Peyer's patch (tissue), 4 donors: ENCODE measurements at places on chromosomes 16 and 17. TPM values are rescaled to one million over a fixed set of nuclear protein-coding genes. Genes with fewer than 3 reads are reported as not detected.

GRCh38 chr16:28975158-28975599 is 601 bp downstream of the SPNS1 start:
- no peak for DNase-seq
- H3K36me3 ChIP-seq: no peaks in the 10 kb centered on the region
- H3K4me1 ChIP-seq: no peaks in the 10 kb centered on the region
- peak overlapping the region; percentile 67 for H3K27ac ChIP-seq
- H3K27me3 ChIP-seq: no peaks in the 10 kb centered on the region

The PPP1R27 gene
- total RNA-seq: not detected

DNA sequence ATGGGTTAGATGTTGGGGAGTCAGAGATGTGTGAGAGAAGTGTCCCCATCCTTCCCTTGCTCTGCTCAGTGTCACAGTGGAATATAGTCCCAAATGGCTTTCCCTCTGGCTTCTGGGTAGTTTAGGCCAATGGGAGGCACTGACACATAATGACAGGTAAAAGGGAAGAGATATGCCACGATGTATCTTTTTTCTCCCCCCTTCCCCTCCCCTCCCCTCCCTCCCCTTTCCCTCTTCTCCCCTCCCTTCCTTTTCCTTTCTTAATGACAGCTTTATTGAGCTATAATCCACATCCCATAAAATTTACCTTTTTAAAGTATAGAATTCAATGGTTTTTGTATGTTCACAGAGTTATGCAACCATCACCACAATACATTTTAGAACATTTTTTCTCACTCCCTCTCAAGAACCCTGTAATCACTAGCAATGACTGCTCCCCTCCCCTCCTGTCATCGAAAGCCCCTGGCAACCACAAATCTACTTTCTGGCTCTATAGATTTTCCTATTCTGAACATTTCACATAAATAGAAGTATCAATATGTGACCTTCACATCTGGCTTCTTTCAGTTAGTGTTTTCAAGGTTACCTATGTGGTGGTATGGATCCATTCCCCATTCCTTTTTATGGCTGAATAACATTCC is 617 bp upstream of the CCR7 start:
- H3K36me3 ChIP-seq: no peaks in the 10 kb centered on the region
- no peaks in the 10 kb centered on the region for H3K27me3 ChIP-seq
- no peak overlapping the region for H3K4me3 ChIP-seq
- peaks cover 13% of the 10 kb centered on the region for H3K4me1 ChIP-seq
- no peak overlapping the region for H3K27ac ChIP-seq
- DNase-seq: no peak

The PIMREG gene
- 9.8 TPM for total RNA-seq

DNA sequence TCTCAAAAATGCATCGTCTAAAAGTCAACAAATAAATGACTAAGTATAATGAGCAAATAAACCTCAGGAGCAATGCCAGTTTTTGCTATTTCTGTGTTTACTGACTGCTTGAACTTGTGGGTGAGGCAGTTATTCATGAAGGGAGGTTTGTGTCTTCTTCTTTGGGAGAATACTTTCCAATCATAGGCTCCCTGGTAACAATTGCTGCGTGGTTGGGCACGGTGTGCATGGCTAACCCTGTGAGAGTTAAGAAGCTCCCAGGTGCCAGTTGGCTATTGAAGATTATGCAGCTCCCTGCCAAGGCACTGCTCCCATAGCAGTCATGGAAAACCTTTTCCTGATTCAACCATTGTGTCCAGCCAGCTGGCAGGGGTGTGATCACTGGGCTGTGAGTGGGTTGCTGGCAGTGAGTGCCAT is 775.9 kb upstream of the GOT2 start:
- H3K4me3 ChIP-seq: no peak overlapping the region
- no peak overlapping the region for H3K27ac ChIP-seq
- H3K36me3 ChIP-seq: no peaks in the 10 kb centered on the region
- H3K4me1 ChIP-seq: no peaks in the 10 kb centered on the region
- DNase-seq: no peak

DNA sequence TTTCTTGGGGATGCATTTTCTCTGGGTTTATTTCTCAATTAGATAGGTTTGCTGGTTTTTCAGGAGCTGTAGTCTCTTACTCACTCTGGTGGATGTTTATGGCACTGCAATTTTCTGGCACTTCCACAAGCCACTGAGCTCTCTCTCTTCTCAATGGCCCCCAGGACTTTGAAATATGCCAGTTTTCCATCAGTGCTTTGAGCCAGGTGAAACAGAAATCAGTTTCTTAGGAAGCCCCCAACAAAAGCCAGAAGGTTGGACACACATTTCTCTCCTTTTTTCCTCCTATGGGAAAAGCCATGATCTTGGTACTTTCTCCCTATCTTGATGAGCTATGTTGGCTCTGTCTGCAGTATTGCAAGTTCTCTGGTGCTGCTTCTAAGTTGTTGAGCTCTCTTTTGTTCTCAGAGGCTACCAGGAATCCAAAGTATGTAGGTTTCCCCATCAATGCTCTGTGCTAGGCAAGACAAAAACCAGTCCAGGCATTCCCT is 90.7 kb upstream of the SMIM36 start:
- no peak overlapping the region for H3K4me3 ChIP-seq
- no peak overlapping the region for H3K27ac ChIP-seq
- no peaks in the 10 kb centered on the region for H3K27me3 ChIP-seq
- DNase-seq: no peak
- H3K36me3 ChIP-seq: no peaks in the 10 kb centered on the region
- H3K4me1 ChIP-seq: no peaks in the 10 kb centered on the region

GRCh38 chr17:76241691-76242255 is 1.5 kb upstream of the RNF157 start:
- DNase-seq: no peak
- H3K4me3 ChIP-seq: no peak overlapping the region
- H3K27me3 ChIP-seq: no peaks in the 10 kb centered on the region
- no peak overlapping the region for H3K27ac ChIP-seq

- peaks cover 22% of the 10 kb centered on the region for H3K36me3 ChIP-seq
- H3K4me3 ChIP-seq: peak overlapping the region; percentile 52
- peak overlapping the region; percentile 23 for H3K27ac ChIP-seq
- peak; percentile 89 for DNase-seq
- H3K27me3 ChIP-seq: peaks cover 18% of the 10 kb centered on the region
Measured at GRCh38 chr17:64780096-64781013, 118.2 kb upstream of the SMURF2 start.

GRCh38 chr17:52202520-52203080 is 44.1 kb upstream of the CA10 start:
- H3K4me3 ChIP-seq: no peak overlapping the region
- no peaks in the 10 kb centered on the region for H3K4me1 ChIP-seq
- no peaks in the 10 kb centered on the region for H3K36me3 ChIP-seq
- no peaks in the 10 kb centered on the region for H3K27me3 ChIP-seq
- no peak overlapping the region for H3K27ac ChIP-seq

DNA sequence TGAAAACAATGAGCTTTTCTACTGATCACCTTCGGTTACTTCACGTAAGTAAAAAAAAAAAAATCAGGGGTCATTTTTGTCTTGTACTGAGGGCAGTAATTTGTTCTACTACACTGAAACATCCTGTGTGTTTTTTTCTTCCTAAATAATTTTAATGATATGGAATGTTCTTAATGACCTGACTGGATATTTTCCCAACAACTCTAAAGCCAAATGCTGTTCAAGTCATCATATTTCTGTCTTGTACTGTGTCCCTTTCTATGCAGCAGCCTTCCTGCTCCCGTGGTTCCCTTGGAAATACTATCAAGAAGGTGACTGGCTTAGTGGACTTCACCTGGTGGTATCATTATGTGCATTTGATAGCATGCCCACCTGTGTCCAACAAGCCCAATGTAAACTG is 10.8 kb upstream of the CDR2 start:
- no peaks in the 10 kb centered on the region for H3K4me1 ChIP-seq
- no peaks in the 10 kb centered on the region for H3K36me3 ChIP-seq
- no peak overlapping the region for H3K27ac ChIP-seq

The HASPIN gene
- not detected for total RNA-seq

DNA sequence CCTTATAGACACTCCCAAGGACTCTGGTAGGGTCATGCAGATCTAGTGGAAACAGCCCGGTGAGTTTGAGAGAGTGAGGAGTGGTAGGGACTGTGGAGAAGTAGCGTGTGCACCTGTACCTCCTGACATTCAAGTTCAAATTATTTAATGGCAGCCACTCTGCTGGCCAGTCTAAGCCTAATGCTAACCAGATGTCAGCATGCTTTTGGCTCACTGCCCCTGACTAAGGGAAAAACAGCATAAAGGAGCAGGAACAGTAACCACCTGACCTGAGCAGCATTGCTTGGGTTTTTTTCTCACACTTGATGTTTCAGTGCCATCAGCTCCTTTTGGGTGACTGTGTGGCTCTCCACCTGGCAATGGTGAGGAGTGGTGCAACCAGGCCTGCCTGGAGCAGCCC is 23.8 kb upstream of the SLC12A3 start:
- no peak overlapping the region for H3K27ac ChIP-seq
- DNase-seq: no peak
- no peaks in the 10 kb centered on the region for H3K27me3 ChIP-seq
- no peaks in the 10 kb centered on the region for H3K4me1 ChIP-seq

GRCh38 chr16:88685156-88686061 is 898 bp downstream of the SNAI3 start:
- peak overlapping the region; percentile 76 for H3K4me3 ChIP-seq
- no peaks in the 10 kb centered on the region for H3K36me3 ChIP-seq
- peak; percentile 71 for DNase-seq
- H3K27me3 ChIP-seq: no peaks in the 10 kb centered on the region

- H3K36me3 ChIP-seq: no peaks in the 10 kb centered on the region
- DNase-seq: no peak
- no peak overlapping the region for H3K27ac ChIP-seq
- H3K4me3 ChIP-seq: no peak overlapping the region
Measured at GRCh38 chr16:54444851-54445458, 158.4 kb upstream of the IRX3 start.

DNA sequence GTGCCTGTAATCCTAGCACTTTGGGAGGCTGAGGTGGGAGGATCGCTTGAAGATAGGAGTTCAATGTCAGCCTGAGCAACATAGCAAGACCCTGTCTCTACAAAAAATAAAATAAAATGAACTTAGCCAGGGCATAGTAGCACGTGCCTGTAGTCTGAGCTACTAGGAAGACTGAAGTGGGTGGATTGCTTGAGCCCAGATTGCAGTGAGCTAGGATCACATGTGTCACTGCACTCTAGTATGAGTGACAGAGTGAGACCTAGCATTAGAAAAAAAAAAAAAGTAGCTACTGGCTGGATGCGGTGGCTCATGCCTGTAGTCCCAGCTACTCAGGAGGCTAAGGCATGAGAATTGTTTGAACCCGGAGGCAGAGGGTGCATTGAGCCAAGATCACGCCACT is 6.0 kb downstream of the ADAP2 start:
- H3K36me3 ChIP-seq: no peaks in the 10 kb centered on the region
- peaks cover under 1% of the 10 kb centered on the region for H3K4me1 ChIP-seq
- DNase-seq: no peak
- H3K27ac ChIP-seq: no peak overlapping the region

- DNase-seq: peak; percentile 49
- H3K27ac ChIP-seq: no peak overlapping the region
- no peaks in the 10 kb centered on the region for H3K27me3 ChIP-seq
- H3K36me3 ChIP-seq: peaks cover 59% of the 10 kb centered on the region
- no peak overlapping the region for H3K4me3 ChIP-seq
Measured at GRCh38 chr17:2690165-2691068, 21.1 kb downstream of the CLUH start.

- peak overlapping the region; percentile 48 for H3K27ac ChIP-seq
- no peak overlapping the region for H3K4me3 ChIP-seq
- H3K36me3 ChIP-seq: no peaks in the 10 kb centered on the region
- H3K4me1 ChIP-seq: peaks cover 3% of the 10 kb centered on the region
- no peak for DNase-seq
Measured at GRCh38 chr16:81486540-81487061, 42.0 kb downstream of the CMIP start.

- no peaks in the 10 kb centered on the region for H3K36me3 ChIP-seq
- H3K4me3 ChIP-seq: no peak overlapping the region
- H3K4me1 ChIP-seq: peaks cover 5% of the 10 kb centered on the region
- H3K27ac ChIP-seq: no peak overlapping the region
- DNase-seq: peak; percentile 70
Measured at GRCh38 chr16:72091217-72091616, 2.2 kb downstream of the TXNL4B start.

- no peak for DNase-seq
- no peak overlapping the region for H3K4me3 ChIP-seq
- no peaks in the 10 kb centered on the region for H3K4me1 ChIP-seq
- no peaks in the 10 kb centered on the region for H3K36me3 ChIP-seq
Measured at GRCh38 chr16:82633964-82634600, 7.3 kb downstream of the CDH13 start.

The PTX4 gene
- total RNA-seq: not detected

The PIK3R6 gene
- total RNA-seq: 2.9 TPM

The CCT6B gene
- total RNA-seq: not detected

GRCh38 chr17:19003543-19004420 is 782 bp downstream of the FAM83G start:
- DNase-seq: peak; percentile 81
- H3K36me3 ChIP-seq: no peaks in the 10 kb centered on the region
- peak overlapping the region; percentile 74 for H3K27ac ChIP-seq
- no peaks in the 10 kb centered on the region for H3K4me1 ChIP-seq

DNA sequence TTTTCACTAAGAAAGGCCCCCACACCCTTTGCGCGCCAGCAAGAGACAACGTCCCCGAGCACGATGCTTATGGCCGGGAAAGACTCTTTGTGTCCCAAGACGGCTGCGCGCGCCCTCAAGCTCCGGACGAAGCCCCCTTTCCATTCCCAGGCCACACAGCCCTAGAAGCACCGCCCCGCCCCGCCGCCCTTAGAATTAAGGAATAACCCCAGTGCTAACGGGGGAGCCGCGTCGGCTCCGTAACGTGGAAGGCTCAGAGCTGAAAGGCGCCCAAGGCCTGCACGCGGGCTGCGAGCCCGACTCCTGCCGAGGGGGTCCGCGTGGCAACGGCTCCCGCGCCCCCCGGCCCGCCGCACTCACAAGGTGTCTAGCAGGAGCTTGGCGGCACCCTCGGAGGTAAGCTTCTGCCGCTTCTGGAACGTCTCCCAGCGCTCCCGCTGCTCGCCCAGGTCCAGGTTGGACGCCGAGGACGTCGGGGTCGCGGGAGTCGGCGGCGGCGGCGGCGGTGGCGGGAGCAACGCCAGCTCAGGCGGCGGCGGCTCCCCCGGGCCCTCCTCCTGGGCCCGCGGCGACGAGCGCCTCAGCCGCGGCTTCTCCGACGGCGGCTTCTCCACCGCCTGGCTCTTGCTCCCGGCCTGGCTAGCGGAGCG is 477 bp downstream of the CENPV start:
- peak overlapping the region; percentile 67 for H3K27ac ChIP-seq
- DNase-seq: peak; percentile 54
- peaks cover 5% of the 10 kb centered on the region for H3K4me1 ChIP-seq
- H3K36me3 ChIP-seq: no peaks in the 10 kb centered on the region
- H3K27me3 ChIP-seq: no peaks in the 10 kb centered on the region

DNA sequence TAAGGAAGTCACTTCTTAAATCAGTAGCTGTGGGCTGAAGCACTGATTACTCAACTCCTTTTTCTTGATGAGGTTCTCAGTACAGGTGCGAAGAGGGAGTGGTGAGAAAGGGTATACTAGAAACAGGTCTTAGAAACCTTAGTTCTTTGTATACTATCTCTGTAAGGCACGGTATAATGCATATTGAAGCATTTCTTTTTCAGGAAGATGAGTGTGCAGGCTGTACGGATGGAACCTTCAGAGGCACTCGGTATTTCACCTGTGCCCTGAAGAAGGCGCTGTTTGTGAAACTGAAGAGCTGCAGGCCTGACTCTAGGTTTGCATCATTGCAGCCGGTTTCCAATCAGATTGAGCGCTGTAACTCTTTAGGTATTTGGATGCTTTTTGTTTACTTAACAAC is 39.2 kb downstream of the CYLD start:
- H3K27me3 ChIP-seq: no peaks in the 10 kb centered on the region
- DNase-seq: no peak
- H3K4me1 ChIP-seq: no peaks in the 10 kb centered on the region
- peaks cover 72% of the 10 kb centered on the region for H3K36me3 ChIP-seq

- H3K4me1 ChIP-seq: no peaks in the 10 kb centered on the region
- no peaks in the 10 kb centered on the region for H3K36me3 ChIP-seq
- no peak overlapping the region for H3K4me3 ChIP-seq
- H3K27ac ChIP-seq: no peak overlapping the region
- H3K27me3 ChIP-seq: no peaks in the 10 kb centered on the region
- DNase-seq: no peak
Measured at GRCh38 chr16:1791943-1792812, 1.3 kb downstream of the IGFALS start.
